ENCODE measurements at places on chromosomes 7 and 10. TPM values are rescaled to one million over a fixed set of nuclear protein-coding genes. Genes with fewer than 3 reads are reported as not detected.
A peak's percentile ranks its signal among the peaks of the same experiment; 100 is the strongest.

- peaks cover 28% of the 10 kb centered on the region for H3K36me3 ChIP-seq
- peaks cover 18% of the 10 kb centered on the region for H3K27me3 ChIP-seq
Observed at GRCh38 chr10:133274751-133275683, 1.7 kb downstream of the ADAM8 start.

DNA sequence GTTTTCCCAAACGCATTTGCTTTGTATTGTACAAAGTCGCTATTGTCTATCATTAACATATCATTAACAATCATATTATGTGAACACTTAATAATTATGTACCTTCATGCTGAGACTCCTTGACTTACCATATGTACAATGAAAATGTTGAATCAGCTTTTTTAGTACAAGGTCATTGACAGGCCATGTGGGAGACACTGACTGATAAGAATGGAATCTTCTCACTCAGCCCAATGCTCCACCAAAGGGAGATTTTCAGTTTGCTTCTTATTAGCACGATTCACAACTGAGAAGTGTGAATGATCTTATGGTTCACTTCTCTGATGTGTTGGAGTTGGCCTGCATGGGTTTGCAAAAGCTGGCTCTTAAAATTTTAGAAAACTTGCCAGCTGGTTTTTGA lies 253.5 kb upstream of the TEX47 start:
- no peak overlapping the region for H3K4me3 ChIP-seq
- no peak for DNase-seq
- no peaks in the 10 kb centered on the region for H3K27me3 ChIP-seq

GRCh38 chr10:15710455-15710854 lies 9.3 kb downstream of the ITGA8 start:
- H3K27ac ChIP-seq, result no peak overlapping the region
- H3K36me3 ChIP-seq, result no peaks in the 10 kb centered on the region
- H3K27me3 ChIP-seq, result no peaks in the 10 kb centered on the region

- H3K27me3 ChIP-seq, result no peaks in the 10 kb centered on the region
- peak overlapping the region; percentile 59 for H3K27ac ChIP-seq
- H3K4me3 ChIP-seq, result no peak overlapping the region
- H3K36me3 ChIP-seq, result no peaks in the 10 kb centered on the region
- no peak for DNase-seq
Observed at GRCh38 chr10:59880971-59881510, 25.3 kb downstream of the CCDC6 start.

- H3K27ac ChIP-seq, result no peak overlapping the region
- H3K4me3 ChIP-seq, result no peak overlapping the region
- no peak for DNase-seq
- H3K27me3 ChIP-seq, result no peaks in the 10 kb centered on the region
Observed at GRCh38 chr10:17418249-17418648, 36.1 kb downstream of the ST8SIA6 start.

DNA sequence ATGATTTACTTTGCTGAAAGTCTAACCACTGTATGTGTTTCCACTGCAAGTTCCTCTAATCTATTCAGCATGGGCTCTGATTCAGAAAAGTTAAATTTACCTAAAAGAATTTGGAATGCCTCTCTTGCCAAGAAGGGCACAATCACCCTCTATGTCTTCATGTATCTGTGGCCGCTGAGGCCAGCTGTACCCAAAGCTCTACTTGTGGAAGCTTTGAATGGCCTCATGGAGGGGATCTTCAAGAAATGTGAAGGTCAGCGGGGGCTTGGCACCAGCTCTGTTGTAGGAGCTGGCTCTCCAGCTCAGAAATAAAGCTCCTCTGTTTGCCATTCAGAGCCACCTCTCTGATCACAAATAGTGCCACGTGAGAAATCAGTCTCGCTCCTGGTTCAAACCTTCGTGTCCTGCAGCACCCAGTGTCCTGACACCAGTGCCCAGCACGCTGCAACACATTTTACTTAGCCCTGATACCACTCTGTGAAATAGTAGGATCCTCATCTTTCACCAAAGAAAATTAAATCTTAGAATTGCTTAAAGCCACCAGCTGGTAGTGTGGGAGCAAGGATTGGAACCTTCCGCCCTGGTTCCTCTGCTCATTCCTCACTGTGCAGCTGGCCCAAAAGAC lies 61.1 kb downstream of the PKD1L1 start:
- no peak overlapping the region for H3K4me3 ChIP-seq
- DNase-seq, result no peak
- no peaks in the 10 kb centered on the region for H3K4me1 ChIP-seq
- H3K27ac ChIP-seq, result no peak overlapping the region
- no peaks in the 10 kb centered on the region for H3K36me3 ChIP-seq
- no peaks in the 10 kb centered on the region for H3K27me3 ChIP-seq

- H3K27me3 ChIP-seq, result no peaks in the 10 kb centered on the region
- DNase-seq, result no peak
- H3K4me3 ChIP-seq, result no peak overlapping the region
- peak overlapping the region; percentile 73 for H3K27ac ChIP-seq
- peaks cover 99% of the 10 kb centered on the region for H3K36me3 ChIP-seq
Observed at GRCh38 chr7:5357951-5358350, 65.7 kb downstream of the TNRC18 start.

GRCh38 chr7:105653441-105654005 lies 72.2 kb upstream of the EFCAB10 start:
- no peaks in the 10 kb centered on the region for H3K27me3 ChIP-seq
- no peak overlapping the region for H3K4me3 ChIP-seq
- no peak overlapping the region for H3K27ac ChIP-seq
- no peak for DNase-seq

DNA sequence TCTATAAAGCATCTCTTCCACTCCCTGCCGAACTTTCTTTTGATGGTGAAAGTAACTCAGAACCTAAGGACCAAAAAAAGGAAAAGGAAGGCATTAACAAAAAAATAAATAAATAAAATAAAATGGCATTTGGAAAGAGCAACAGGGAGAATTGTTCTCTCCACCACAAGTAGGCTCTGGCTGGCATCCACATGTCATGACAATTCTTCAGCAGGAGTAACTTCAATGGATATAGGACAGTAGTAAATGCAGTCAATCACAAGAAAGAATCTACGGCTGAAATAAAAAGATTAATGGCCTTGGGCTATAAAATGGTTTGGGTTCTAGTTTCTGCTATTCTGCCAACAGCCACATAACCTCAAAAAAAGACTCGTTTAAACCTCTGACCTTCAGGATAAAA lies 23.9 kb downstream of the NCAPG2 start:
- DNase-seq, result no peak
- no peaks in the 10 kb centered on the region for H3K27me3 ChIP-seq
- H3K4me3 ChIP-seq, result no peak overlapping the region
- peaks cover 17% of the 10 kb centered on the region for H3K36me3 ChIP-seq
- H3K4me1 ChIP-seq, result no peaks in the 10 kb centered on the region
- no peak overlapping the region for H3K27ac ChIP-seq

- peaks cover 54% of the 10 kb centered on the region for H3K27me3 ChIP-seq
- no peak overlapping the region for H3K27ac ChIP-seq
- H3K4me1 ChIP-seq, result no peaks in the 10 kb centered on the region
- H3K36me3 ChIP-seq, result no peaks in the 10 kb centered on the region
- no peak for DNase-seq
Observed at GRCh38 chr10:123569436-123570035, 96.6 kb upstream of the GPR26 start.

- no peak for DNase-seq
- no peaks in the 10 kb centered on the region for H3K27me3 ChIP-seq
Observed at GRCh38 chr10:31090894-31091607, 59.4 kb upstream of the ZNF438 start.

DNA sequence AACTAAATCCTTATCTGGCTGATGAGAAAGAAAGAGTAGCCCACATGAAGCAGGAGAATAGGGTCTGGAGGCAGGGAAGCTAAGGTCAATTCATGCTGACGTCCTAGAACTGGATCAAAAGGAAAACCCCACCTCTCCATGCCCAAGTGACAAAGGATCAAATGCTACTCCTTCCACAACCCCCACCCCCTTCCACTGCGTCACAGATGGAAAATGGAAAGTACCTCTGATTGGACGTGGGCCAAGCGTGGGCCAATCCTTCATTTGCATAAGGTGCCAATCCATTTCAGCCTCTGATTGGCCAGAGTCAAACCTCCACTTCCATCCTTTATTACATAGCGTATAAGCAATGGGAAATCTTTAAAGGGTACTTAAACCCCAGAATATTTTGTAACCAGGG lies 431.3 kb upstream of the ETV1 start:
- no peak overlapping the region for H3K27ac ChIP-seq
- no peak for DNase-seq
- no peaks in the 10 kb centered on the region for H3K4me1 ChIP-seq
- H3K4me3 ChIP-seq, result no peak overlapping the region
- no peaks in the 10 kb centered on the region for H3K27me3 ChIP-seq

GRCh38 chr10:97830064-97830463 lies 19.6 kb upstream of the GOLGA7B start:
- H3K36me3 ChIP-seq, result no peaks in the 10 kb centered on the region
- H3K4me1 ChIP-seq, result no peaks in the 10 kb centered on the region
- H3K27me3 ChIP-seq, result no peaks in the 10 kb centered on the region
- no peak overlapping the region for H3K27ac ChIP-seq

- no peak overlapping the region for H3K4me3 ChIP-seq
- DNase-seq, result no peak
- peaks cover 3% of the 10 kb centered on the region for H3K4me1 ChIP-seq
- peak overlapping the region; percentile 18 for H3K27ac ChIP-seq
Observed at GRCh38 chr10:110176141-110177030, 31.0 kb upstream of the MXI1 start.

DNA sequence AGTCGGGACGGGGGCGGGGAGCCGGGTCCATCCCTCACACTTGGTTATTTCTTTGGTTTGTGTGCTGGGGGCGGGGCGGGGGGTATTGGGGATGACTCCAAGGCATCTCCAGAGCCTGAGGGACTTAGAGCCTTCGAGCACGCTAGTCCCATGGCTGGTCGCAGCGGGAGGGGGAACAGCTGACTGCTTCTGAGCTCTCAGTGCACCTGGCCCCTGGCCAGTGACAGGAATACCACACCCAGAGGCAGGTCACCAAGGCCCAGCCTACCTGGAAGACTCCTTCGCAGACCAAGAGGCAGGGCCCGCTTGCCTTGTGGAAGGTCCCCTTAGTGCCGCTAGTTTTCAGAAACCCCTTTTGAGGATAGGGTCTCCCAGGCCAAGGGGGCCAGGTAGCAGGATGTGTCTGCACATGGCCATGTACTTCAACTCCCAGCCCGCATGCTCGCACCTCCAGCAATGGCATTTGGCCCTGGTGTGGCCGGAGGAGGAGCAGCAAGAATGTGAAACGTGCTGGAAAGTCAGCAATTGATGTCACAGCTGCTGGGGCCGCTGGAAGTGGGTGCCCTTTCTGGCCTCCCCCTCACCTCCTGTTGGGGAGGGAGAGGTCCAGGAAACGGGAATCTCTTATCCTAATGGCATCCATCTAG lies 40.3 kb downstream of the AGAP3 start:
- no peaks in the 10 kb centered on the region for H3K27me3 ChIP-seq
- no peak overlapping the region for H3K27ac ChIP-seq
- peaks cover 16% of the 10 kb centered on the region for H3K4me1 ChIP-seq
- DNase-seq, result peak; percentile 61

DNA sequence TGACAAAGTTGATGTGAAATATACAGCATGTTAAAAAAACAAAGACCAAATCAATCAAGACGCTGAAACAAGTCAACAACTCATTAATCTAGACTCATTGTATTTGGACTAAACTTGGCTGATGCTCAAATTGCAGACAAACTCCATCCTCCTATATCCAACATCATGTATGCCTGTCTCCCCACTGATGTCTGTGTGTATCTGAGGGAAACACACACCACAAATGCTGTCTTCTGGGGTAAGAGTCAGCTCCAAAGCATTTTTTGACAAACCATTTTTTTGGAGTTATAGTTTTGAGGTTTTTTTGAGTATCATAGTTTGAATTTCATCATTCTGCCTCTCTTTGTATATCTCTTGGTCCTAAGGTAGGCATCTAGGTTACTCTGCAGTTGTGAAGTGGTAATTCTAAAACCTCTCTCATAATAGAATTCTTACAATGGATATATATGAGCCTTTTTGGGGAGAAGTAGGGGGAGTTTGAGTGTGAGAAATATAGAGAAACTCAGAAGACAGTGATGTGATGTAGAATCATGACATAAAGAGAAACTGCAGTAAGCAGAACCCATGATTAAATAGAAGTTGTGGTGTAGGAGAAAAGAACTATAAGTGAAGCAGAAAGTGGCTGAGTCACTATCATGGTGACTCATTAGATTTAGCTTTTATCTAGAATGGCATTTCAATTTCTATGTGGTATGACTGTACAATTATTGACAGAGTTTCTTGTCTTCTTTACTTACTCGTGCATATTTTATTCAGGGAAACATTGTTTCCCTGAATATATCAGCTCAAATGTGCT lies 1531.1 kb upstream of the LRRTM3 start:
- no peak for DNase-seq
- no peaks in the 10 kb centered on the region for H3K4me1 ChIP-seq
- no peaks in the 10 kb centered on the region for H3K36me3 ChIP-seq
- H3K4me3 ChIP-seq, result no peak overlapping the region
- H3K27ac ChIP-seq, result no peak overlapping the region

GRCh38 chr7:151813445-151813844 lies 63.5 kb downstream of the PRKAG2 start:
- no peaks in the 10 kb centered on the region for H3K4me1 ChIP-seq
- H3K4me3 ChIP-seq, result no peak overlapping the region
- H3K27ac ChIP-seq, result no peak overlapping the region
- no peaks in the 10 kb centered on the region for H3K36me3 ChIP-seq
- DNase-seq, result peak; percentile 14

- H3K4me1 ChIP-seq, result no peaks in the 10 kb centered on the region
- DNase-seq, result peak; percentile 58
- no peaks in the 10 kb centered on the region for H3K27me3 ChIP-seq
- H3K27ac ChIP-seq, result no peak overlapping the region
- H3K36me3 ChIP-seq, result no peaks in the 10 kb centered on the region
- H3K4me3 ChIP-seq, result no peak overlapping the region
Observed at GRCh38 chr7:71482284-71482683, 350.3 kb downstream of the GALNT17 start.

DNA sequence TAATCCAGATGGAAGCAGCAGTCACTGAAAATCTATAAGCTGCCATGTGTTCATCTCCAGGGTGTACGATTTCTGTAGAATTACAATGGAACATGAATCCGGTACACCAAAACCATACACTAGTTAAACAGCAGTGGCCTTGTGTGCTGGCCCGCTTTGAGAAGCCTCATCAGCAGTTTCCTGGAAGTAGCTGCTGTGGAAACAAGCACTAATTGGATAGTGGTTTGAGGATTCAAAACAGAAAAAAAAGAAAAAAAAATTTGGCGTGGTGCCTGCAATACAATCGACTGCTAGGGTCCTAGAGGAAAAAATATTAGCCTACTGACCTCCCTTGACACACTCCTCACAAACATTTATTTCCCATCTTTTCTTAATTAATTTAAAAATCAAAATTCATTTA lies 545.9 kb downstream of the SORCS1 start:
- H3K4me1 ChIP-seq, result no peaks in the 10 kb centered on the region
- no peak for DNase-seq
- H3K4me3 ChIP-seq, result no peak overlapping the region
- H3K27me3 ChIP-seq, result peaks cover 3% of the 10 kb centered on the region

- H3K36me3 ChIP-seq, result no peaks in the 10 kb centered on the region
- no peak overlapping the region for H3K4me3 ChIP-seq
- H3K27ac ChIP-seq, result no peak overlapping the region
Observed at GRCh38 chr10:12603766-12604470, 254.6 kb downstream of the CAMK1D start.

HYAL4 gene
- not detected for total RNA-seq

PLXNA4 gene
- 4.3 TPM for total RNA-seq

UCMA gene
- total RNA-seq, result not detected

COL26A1 gene
- 0.24 TPM for total RNA-seq

HPSE2 gene
- 0.77 TPM for total RNA-seq

PRF1 gene
- total RNA-seq, result 29.5 TPM

SEC61G gene
- total RNA-seq, result 79.5 TPM

SNX10 gene
- total RNA-seq, result 85.1 TPM

ASAH2B gene
- total RNA-seq, result 4.5 TPM
